ENCODE measurements at places on chromosomes 3 and 15.

- DNase-seq: peak; percentile 99
Measured at GRCh38 chr3:184185461-184186183, 377 bp upstream of the ABCF3 start.

- DNase-seq: no peak
Measured at GRCh38 chr3:192923731-192924130, 6.1 kb upstream of the MB21D2 start.

- no peak for DNase-seq
Measured at GRCh38 chr15:100107151-100107550, 234.6 kb downstream of the ADAMTS17 start.

- DNase-seq: peak; percentile 80
Measured at GRCh38 chr3:52446631-52447511, 2.0 kb upstream of the SEMA3G start.

- no peak for DNase-seq
Measured at GRCh38 chr15:71551566-71551965, 258.8 kb upstream of the NR2E3 start.

GRCh38 chr15:62325597-62325996 lies 160.5 kb upstream of the C2CD4B start:
- DNase-seq: no peak

All from PC-3 (cell line).